ENCODE measurements at places on chromosomes 7 and 10. TPM values are rescaled to one million over a fixed set of nuclear protein-coding genes. Genes with fewer than 3 reads are reported as not detected.

The EPDR1 gene
- total RNA-seq: 26.2 TPM

The RAPGEF5 gene
- total RNA-seq: 25.6 TPM

The SLC16A9 gene
- 0.33 TPM for total RNA-seq

The DYDC1 gene
- not detected for total RNA-seq

The NME8 gene
- total RNA-seq: not detected

The NOD1 gene
- 11.6 TPM for total RNA-seq

The C1GALT1 gene
- total RNA-seq: 13.8 TPM

The SIRT1 gene
- 30.3 TPM for total RNA-seq

The PPP2R2D gene
- total RNA-seq: 38.2 TPM

The CTAGE8 gene
- total RNA-seq: not detected

The PHKG1 gene
- total RNA-seq: 1.4 TPM

The AMPH gene
- total RNA-seq: 11.8 TPM

The PNLIPRP2 gene
- not detected for total RNA-seq

The AEBP1 gene
- total RNA-seq: 234 TPM

The PON1 gene
- total RNA-seq: not detected

The TLL2 gene
- total RNA-seq: 0.17 TPM

The CPA2 gene
- total RNA-seq: not detected

The FLNC gene
- 418 TPM for total RNA-seq

The NOS3 gene
- total RNA-seq: 20.2 TPM

The GJC3 gene
- total RNA-seq: not detected

The LRRC17 gene
- total RNA-seq: 2.2 TPM

The MRC1 gene
- total RNA-seq: 39.6 TPM

The GOLGA7B gene
- 0.06 TPM for total RNA-seq

The IKZF1 gene
- 17.7 TPM for total RNA-seq

The NEUROG3 gene
- not detected for total RNA-seq

The SAMD9 gene
- total RNA-seq: 3.0 TPM

The SRGN gene
- total RNA-seq: 74.0 TPM

The ZNF746 gene
- total RNA-seq: 28.7 TPM

The AP4M1 gene
- 19.9 TPM for total RNA-seq

The TMEM273 gene
- total RNA-seq: 31.2 TPM

The KCNIP2 gene
- 0.32 TPM for total RNA-seq

The PNLIP gene
- not detected for total RNA-seq

The SORCS1 gene
- total RNA-seq: 9.6 TPM

The FAM200A gene
- 3.2 TPM for total RNA-seq

The C7orf57 gene
- not detected for total RNA-seq

The MYOZ1 gene
- total RNA-seq: 0.29 TPM

The RARRES2 gene
- total RNA-seq: 177 TPM

The CPA1 gene
- not detected for total RNA-seq

The CRHR2 gene
- total RNA-seq: 0.29 TPM

Data from esophagus muscularis mucosa (tissue), 4 donors.